ENCODE measurements at places on chromosomes 1 and 21. TPM values are rescaled to one million over a fixed set of nuclear protein-coding genes. Genes with fewer than 3 reads are reported as not detected.

Gene PRAMEF10
- not detected for total RNA-seq

Gene ETV3L
- not detected for total RNA-seq

Gene TSACC
- total RNA-seq, result not detected

Gene CFAP57
- total RNA-seq, result not detected

Gene SLC5A9
- not detected for total RNA-seq

Gene ASPM
- 55.9 TPM for total RNA-seq

- H3K27me3 ChIP-seq, result no peaks in the 10 kb centered on the region
- no peak for DNase-seq
- H3K4me1 ChIP-seq, result no peaks in the 10 kb centered on the region
- peaks cover 20% of the 10 kb centered on the region for H3K36me3 ChIP-seq
- H3K4me3 ChIP-seq, result no peak overlapping the region
Observed at GRCh38 chr1:37878071-37878470, 18.7 kb upstream of the MTF1 start.

GRCh38 chr21:45004059-45004422 lies 64.2 kb downstream of the SLX9 start:
- no peaks in the 10 kb centered on the region for H3K36me3 ChIP-seq
- no peak for DNase-seq
- H3K27me3 ChIP-seq, result peaks cover 25% of the 10 kb centered on the region
- no peak overlapping the region for H3K4me3 ChIP-seq

GRCh38 chr1:243792891-243793290 lies 57.2 kb downstream of the AKT3 start:
- H3K4me1 ChIP-seq, result peaks cover 5% of the 10 kb centered on the region
- no peak overlapping the region for H3K27ac ChIP-seq
- DNase-seq, result no peak
- H3K27me3 ChIP-seq, result no peaks in the 10 kb centered on the region
- H3K4me3 ChIP-seq, result no peak overlapping the region

GRCh38 chr1:50268049-50268448 lies 155.2 kb downstream of the DMRTA2 start:
- no peak overlapping the region for H3K4me3 ChIP-seq
- H3K36me3 ChIP-seq, result no peaks in the 10 kb centered on the region
- H3K4me1 ChIP-seq, result peaks cover 4% of the 10 kb centered on the region
- no peak overlapping the region for H3K27ac ChIP-seq
- peaks cover 4% of the 10 kb centered on the region for H3K27me3 ChIP-seq
- no peak for DNase-seq

GRCh38 chr1:55402671-55403464 lies 187.7 kb upstream of the USP24 start:
- H3K4me1 ChIP-seq, result no peaks in the 10 kb centered on the region
- H3K36me3 ChIP-seq, result no peaks in the 10 kb centered on the region
- no peak for DNase-seq
- H3K27ac ChIP-seq, result no peak overlapping the region
- no peak overlapping the region for H3K4me3 ChIP-seq
- H3K27me3 ChIP-seq, result peaks cover 3% of the 10 kb centered on the region

GRCh38 chr1:211326140-211326527 lies 499 bp upstream of the TRAF5 start:
- peak overlapping the region; percentile 95 for H3K27ac ChIP-seq
- DNase-seq, result no peak
- peak overlapping the region; percentile 89 for H3K4me3 ChIP-seq

GRCh38 chr1:90731382-90732050 lies 14.4 kb upstream of the BARHL2 start:
- H3K27ac ChIP-seq, result no peak overlapping the region
- peaks cover 19% of the 10 kb centered on the region for H3K4me1 ChIP-seq
- no peak for DNase-seq

DNA sequence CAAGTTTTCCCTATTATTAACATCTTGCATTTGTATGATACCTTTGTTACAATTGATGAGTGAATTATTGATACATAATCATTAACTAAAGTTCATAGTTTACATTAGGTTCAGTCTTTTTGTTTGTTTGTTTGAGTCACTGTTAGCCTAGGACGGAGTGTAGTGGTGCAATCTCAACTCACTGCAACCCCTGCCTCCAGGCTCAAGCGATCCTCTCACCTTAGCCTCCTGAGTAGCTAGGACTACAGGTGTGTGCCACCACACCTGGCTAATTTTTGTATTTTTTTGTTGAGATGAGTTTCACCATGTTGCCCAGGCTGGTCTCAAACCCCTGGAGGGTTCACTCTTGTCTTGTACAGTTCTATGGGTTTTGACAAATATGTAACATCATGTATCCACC lies 33.9 kb upstream of the PGM1 start:
- peaks cover 5% of the 10 kb centered on the region for H3K36me3 ChIP-seq
- no peak overlapping the region for H3K4me3 ChIP-seq
- H3K27me3 ChIP-seq, result no peaks in the 10 kb centered on the region
- peaks cover 2% of the 10 kb centered on the region for H3K4me1 ChIP-seq
- DNase-seq, result no peak
- no peak overlapping the region for H3K27ac ChIP-seq

DNA sequence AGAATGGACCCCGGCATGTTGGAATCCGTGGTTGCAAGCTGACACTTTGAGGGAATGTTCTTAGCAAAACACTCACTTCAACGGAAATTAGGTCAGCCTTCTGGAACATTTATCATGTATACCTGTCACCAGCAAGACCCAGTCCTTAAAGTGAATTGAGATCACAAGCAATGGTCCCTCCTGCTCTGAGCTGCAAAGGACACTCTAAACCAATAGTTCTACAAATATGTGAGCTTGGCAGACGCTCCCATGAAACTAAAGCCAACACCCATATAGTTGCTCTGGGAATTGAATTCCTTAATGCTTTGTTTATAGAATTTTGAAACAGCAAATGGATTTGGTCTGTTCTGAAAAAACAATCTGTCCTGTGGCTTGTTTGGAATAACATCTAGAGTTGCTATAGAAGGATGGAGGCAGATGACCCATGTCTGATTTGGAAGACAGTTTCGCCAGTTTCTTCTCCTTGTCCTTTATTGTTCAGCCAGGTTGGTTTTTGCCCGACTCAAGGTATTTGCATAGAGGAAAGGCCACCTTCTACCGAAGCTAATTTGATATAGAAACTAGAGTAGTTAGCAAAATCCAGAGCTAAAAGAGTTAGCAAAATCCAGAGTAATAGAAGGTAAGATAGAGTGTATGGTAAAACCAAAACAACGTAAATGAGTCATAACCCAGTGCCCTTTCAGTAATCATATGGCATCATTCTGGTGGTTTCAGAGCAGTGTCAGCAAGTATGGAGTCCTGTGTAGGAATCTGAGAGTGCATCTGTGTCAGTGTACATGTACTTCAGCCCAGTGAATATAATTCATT lies 236.2 kb downstream of the NFIA start:
- DNase-seq, result no peak
- peaks cover 7% of the 10 kb centered on the region for H3K4me1 ChIP-seq
- no peaks in the 10 kb centered on the region for H3K27me3 ChIP-seq
